ENCODE measurements at places on chromosomes 7 and 10.

GRCh38 chr10:25974897-25975459, 40.9 kb downstream of the MYO3A start:
- no peaks in the 10 kb centered on the region for H3K27me3 ChIP-seq
- H3K4me3 ChIP-seq: no peak overlapping the region
- no peaks in the 10 kb centered on the region for H3K36me3 ChIP-seq
- DNase-seq: no peak

DNA sequence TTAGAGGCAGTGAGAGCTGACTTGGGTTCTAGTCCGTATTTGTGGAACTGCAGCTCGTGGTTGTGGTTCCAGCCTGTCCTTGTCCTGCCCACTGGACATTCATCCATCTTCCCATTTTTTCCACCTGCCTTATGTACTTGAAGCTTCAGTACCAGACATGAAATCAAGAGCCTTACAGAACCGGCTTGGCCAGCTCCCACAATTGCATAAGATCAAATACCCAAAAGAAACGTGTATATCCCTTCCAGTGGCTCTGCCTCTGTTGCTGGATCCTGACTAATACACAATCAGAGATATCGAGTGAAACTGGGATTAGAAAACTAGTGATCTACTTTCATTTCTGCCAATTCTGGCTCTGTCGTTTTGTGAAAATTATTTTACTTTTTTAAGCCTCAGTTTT, 23.8 kb upstream of the LIPA start:
- no peaks in the 10 kb centered on the region for H3K4me1 ChIP-seq
- DNase-seq: peak; percentile 34
- no peaks in the 10 kb centered on the region for H3K36me3 ChIP-seq
- no peak overlapping the region for H3K27ac ChIP-seq
- H3K4me3 ChIP-seq: no peak overlapping the region
- no peaks in the 10 kb centered on the region for H3K27me3 ChIP-seq

DNA sequence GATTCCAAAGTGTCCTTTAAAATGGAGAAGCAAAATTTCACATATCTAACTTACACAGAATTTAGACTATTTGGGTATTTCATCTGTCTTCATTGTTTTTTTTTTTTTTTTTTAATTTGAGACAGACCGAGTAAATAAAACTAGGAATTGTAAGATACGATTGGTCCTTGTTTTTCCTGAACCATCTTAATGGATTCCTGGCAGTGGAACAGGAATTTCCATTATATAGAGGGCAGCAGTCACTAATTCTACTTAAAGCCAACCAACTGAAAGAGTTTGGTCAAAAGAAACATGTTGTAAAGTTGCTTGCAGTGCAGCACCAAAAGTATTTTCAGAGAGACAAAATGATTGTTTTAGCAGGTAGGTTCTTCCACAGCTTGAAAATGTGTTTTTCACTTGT, 72.5 kb upstream of the HGF start:
- no peaks in the 10 kb centered on the region for H3K4me1 ChIP-seq
- no peaks in the 10 kb centered on the region for H3K27me3 ChIP-seq
- DNase-seq: no peak
- H3K4me3 ChIP-seq: no peak overlapping the region

GRCh38 chr7:30429156-30429530, 49.4 kb downstream of the NOD1 start:
- H3K36me3 ChIP-seq: peaks cover 17% of the 10 kb centered on the region
- no peak overlapping the region for H3K27ac ChIP-seq
- no peaks in the 10 kb centered on the region for H3K27me3 ChIP-seq
- H3K4me3 ChIP-seq: no peak overlapping the region
- peaks cover 30% of the 10 kb centered on the region for H3K4me1 ChIP-seq

DNA sequence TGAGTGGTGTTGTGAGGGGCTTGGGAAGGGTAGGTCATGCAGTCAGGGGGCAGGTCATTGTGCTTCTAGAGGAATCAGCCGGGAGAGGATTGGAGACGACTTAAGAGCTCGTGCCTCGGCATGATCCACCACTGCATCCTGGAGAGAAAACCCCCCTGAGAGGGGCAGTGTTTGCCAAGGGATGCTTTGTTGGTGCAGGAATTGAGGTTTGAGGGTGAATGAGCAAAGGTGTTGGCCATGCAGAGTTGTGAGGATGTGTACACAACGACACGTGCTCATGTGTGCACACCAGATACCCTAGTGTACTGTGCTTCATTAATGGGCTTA, 85.6 kb upstream of the ANLN start:
- peaks cover 41% of the 10 kb centered on the region for H3K4me1 ChIP-seq
- H3K4me3 ChIP-seq: no peak overlapping the region
- no peaks in the 10 kb centered on the region for H3K27me3 ChIP-seq
- H3K27ac ChIP-seq: peak overlapping the region; percentile 93
- H3K36me3 ChIP-seq: no peaks in the 10 kb centered on the region

- H3K36me3 ChIP-seq: no peaks in the 10 kb centered on the region
- DNase-seq: no peak
These were observed 5.3 kb upstream of the CALD1 start for GRCh38 chr7:134774119-134774518.
